ENCODE measurements at places on chromosomes 4 and X.

DNA sequence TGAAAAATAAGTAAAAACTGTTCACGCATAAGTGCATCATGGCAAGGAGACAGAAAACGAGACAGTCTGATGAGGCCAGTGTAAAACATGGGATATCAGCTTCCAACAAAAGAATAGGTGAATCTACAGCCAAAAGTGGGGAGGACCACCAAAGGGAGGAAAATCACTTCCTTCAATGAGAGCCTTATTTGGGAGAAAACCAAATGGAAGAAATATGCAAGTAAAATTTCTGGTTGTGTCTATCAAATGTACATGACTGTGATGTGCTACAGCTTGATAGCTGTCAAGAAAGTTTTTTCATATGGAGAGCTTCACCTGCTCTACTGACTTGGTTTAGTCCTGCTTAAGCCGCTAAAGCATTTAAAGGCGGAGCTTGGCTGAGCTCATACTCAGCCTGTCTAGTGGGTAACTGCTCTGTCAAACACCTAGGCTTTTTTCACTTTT is 66.2 kb downstream of the MAGEA1 start:
- no peak for DNase-seq

GRCh38 chr4:2048831-2049230 is 10.3 kb upstream of the NAT8L start:
- DNase-seq: no peak

DNA sequence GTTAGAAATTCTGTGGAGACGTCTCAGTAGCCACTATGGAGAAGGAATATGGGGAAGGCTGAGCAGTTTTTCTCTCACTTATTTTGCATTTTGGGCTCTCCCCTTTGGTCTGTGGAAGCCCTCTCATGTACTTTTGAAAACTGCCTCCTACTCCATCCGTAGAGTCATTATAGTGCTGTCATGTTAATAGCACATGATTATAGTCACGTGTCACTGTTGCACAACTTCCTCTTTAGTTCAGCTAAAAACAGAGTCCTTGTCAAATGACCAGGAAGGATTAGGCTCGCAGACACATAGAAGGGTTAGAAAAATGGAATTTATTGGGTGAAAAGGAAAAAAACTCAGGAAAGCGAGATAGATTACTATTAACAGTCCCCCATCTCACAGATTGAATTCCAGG is 258.2 kb upstream of the CXorf51A start:
- DNase-seq: no peak

GRCh38 chr4:152531479-152531878 is 4.4 kb downstream of the FBXW7 start:
- no peak for DNase-seq

DNA sequence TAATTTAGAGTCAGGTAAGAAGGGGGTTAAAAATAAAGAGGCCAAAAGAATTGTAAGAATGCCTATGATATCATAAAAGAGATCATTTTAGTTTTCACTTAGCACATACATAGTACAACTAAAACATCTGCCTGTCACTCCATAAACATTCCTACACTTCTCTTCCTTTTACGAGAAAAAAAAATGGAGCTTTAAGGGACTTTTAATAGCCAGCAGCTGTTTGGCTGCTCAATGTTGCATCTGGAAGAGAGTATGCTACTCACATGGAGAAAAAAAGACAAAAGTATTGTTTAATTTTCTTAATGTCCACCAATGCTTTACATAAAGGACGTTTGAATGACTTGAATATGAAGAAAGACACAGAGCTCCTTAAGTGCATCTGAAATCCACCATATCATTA is 48.7 kb upstream of the TNIP3 start:
- no peak for DNase-seq

DNA sequence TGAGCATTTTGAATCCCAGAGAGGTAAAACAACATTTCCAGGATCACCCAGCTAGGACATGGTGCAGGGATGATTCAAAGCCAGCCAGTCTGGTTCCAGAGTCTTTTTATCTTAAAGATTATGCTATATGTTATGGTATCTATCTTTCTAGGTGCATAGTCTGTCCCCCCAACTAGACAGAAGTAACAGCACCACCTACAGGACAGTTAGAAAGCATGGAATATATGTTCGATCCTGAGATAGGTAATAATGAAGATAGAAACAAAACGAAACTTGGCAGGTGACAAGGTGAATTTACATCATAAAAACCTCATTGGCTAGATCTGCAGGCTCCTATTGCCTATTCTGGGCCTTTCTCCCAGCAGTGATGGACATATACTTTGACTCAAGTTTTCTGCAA is 723.2 kb downstream of the SMARCA1 start:
- DNase-seq: no peak

DNA sequence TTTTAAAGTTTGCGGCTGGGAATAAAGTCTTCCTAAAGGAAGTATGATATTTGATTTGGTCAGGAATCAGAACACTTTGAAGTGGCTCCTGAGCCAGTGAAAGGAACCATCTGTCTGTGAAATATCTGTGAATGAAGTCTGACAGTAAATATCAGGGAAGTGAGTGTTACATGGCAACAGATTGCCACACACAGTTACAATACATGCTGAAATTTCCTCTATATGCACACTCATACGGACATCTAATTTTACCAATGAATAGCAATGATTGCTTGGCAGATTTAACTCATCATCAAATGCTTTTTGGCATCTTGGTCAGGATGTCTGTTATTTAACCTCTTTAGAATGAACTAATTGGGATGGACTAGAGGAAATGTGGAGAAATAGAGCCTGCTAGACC is 1023.8 kb downstream of the FAT4 start:
- no peak for DNase-seq

- DNase-seq: no peak
These were observed 36.9 kb downstream of the PARM1 start for GRCh38 chr4:74969507-74970474.

- DNase-seq: no peak
These were observed 55.5 kb downstream of the SPANXN4 start for GRCh38 chrX:143081231-143081630.

GRCh38 chr4:118313098-118313497 is 39.7 kb downstream of the PRSS12 start:
- no peak for DNase-seq

- DNase-seq: no peak
These were observed 484.2 kb upstream of the BOD1L1 start for GRCh38 chr4:14111730-14112181.

- DNase-seq: no peak
These were observed 518 bp downstream of the PRDM8 start for GRCh38 chr4:80197601-80198440.
